T-helper 2 cell treated with Interferon-gamma antibody and Interleukin-4, amounts not matched to agents 100 ng/mL and 5 ng/mL, for 36 hours (primary cell): ENCODE measurements at places on chromosomes 12 and 14. TPM values are rescaled to one million over a fixed set of nuclear protein-coding genes. Genes with fewer than 3 reads are reported as not detected.

Gene TMEM260
- total RNA-seq = 15.9 and 18.1 TPM in 2 replicates

Gene LMNTD1
- not detected in 2 replicates for total RNA-seq

Gene SSPN
- total RNA-seq = not detected in 2 replicates

Gene TSHR
- total RNA-seq = 1.9 TPM in 2 replicates

Gene KRT80
- total RNA-seq = not detected in 2 replicates

Gene KLRK1
- total RNA-seq = 0.23 and 0.43 TPM in 2 replicates

Gene CCDC184
- not detected in 2 replicates for total RNA-seq

Gene NOVA1
- 0.07 and 0.25 TPM in 2 replicates for total RNA-seq
